ACHN (cell line): ENCODE measurements at places on chromosomes 16 and 17.

- no peak for DNase-seq
These were observed 4.6 kb upstream of the EMP2 start for GRCh38 chr16:10584981-10585438.

GRCh38 chr17:6352801-6353560, 81.9 kb downstream of the AIPL1 start:
- DNase-seq: no peak

GRCh38 chr17:72747501-72747900, 345.0 kb downstream of the SLC39A11 start:
- DNase-seq: no peak

GRCh38 chr17:61511480-61512182, 59.4 kb downstream of the TBX4 start:
- no peak for DNase-seq

GRCh38 chr16:79800016-79800608, 199.6 kb upstream of the MAF start:
- no peak for DNase-seq

- DNase-seq: no peak
These were observed 13.2 kb upstream of the AATK start for GRCh38 chr17:81179220-81179619.

DNA sequence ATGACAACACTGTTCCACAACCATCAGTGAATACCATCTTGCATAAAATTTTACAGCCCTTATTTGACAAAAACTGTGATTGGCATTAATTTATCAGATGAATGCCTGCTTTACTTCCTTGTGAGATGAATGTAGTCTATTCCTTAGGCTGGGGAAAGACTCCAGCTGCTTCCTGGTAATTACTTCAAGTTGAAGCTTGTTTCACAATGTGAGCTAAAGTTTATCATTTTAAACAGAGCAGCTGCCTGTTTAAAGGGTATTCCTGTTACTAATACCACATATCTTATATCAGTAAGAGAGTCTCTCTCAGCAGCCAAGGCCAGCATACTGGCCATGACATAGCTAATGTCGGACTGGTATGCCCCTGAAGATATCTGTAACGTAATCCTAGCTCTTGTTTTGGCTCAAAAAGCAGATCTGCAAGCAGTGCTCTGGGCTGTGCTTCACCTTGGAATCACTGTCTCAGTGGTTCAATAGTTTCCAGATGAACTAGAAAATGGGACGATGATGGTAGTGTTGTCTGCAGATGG, 13.2 kb upstream of the ARL2BP start:
- DNase-seq: no peak

GRCh38 chr17:34720760-34721159, 141.4 kb downstream of the TMEM132E start:
- peak; percentile 53 for DNase-seq

DNA sequence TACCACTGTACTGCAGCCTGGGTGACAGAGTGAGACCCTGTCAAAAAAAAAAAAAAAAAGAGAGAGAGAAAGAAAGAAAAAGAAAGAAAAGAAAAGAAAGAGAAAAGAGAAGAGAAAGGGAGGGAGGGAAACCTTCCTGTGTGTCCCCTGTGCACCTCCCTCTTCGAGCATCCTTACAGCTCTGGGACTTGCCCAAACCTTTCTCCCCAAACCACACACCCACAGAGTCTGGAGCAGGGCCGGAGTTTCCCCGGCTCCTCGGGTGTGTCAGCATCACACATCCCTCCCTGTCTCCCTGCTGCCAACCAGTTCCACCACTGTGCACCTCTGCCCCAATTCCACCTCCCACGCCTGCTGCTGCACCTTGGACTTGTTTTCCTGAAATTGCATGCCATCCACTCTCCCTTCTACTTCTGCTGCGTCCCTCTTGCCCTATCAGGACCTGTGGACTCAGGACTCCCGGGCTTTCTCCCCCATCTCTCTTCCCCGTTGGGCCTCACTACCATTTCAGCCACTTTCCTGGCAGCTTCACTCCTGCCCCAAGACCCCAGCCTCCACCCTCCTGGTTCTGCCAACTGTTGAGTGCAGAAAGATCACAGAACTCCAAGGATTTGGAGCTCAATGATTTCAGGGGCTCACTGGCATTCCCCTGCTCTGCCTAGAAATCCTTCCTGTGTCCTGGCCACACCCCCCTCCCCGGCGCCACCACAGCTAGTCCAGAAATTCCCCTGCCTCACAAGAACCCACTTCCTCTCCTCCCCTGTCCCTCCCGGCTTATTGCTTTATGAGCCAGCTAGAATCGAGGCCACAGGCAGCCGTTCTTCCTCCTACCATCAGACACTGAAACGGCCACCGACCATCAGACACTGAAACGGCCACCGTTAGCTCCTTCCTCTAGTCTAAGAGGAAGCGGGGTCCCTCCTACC, 3.7 kb upstream of the CDK3 start:
- DNase-seq: peak; percentile 43

GRCh38 chr16:28930652-28931051, 1.1 kb upstream of the CD19 start:
- no peak for DNase-seq

GRCh38 chr16:30417529-30418349, 10.3 kb downstream of the ZNF771 start:
- peak; percentile 97 for DNase-seq

GRCh38 chr16:12504312-12504711, 299.4 kb downstream of the CPPED1 start:
- DNase-seq: no peak

GRCh38 chr16:1457489-1458245, 13.3 kb upstream of the CCDC154 start:
- DNase-seq: no peak

GRCh38 chr16:9092282-9092977, 986 bp downstream of the HAPSTR1 start:
- DNase-seq: peak; percentile 37
